Right kidney (tissue), 9 donors: ENCODE measurements at places on chromosomes 3 and 15.

- no peak for DNase-seq
These were observed 949 bp upstream of the RFC4 start for GRCh38 chr3:186807231-186807630.

GRCh38 chr3:108295421-108296175, 750 bp upstream of the HHLA2 start:
- DNase-seq, result no peak

DNA sequence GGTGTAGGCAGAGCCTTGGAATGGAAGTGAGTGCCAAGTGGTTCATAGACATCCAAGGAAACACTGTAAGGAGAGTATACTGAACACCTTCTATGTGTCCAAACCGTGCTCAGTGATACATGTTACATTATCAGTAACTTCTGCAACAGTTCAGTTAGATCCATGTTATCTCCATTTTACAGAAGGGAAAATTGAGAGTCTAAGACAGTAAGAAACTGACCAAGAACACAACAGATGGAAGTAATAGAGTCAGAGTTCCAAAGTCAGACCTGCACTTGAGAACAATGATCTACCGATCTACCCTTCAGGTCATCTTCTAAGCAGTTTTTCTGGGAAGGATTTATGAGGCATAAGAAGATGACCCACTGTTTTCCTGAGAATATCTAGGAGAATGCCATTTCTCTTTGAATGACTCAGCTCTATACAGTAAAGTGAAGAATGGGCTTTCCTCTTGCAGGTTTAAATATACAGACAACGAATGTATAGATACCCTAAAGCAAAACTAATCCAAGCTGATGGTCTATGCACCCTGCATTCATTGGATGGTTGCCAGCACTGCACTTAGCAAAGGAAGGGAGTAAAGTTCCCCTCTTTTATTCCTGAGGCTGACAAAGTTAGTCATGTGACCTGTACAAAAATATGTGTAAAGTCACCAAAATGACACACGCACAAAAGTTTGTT, 604.1 kb upstream of the MDFIC2 start:
- no peak for DNase-seq

- no peak for DNase-seq
These were observed 4.2 kb upstream of the EFCAB12 start for GRCh38 chr3:129432671-129433070.

GRCh38 chr15:26595611-26596010, 177.3 kb downstream of the GABRB3 start:
- no peak for DNase-seq

- DNase-seq, result no peak
These were observed 186.6 kb upstream of the RORA start for GRCh38 chr15:61415617-61416120.

GRCh38 chr15:31020542-31020941, 29.1 kb upstream of the MTMR10 start:
- no peak for DNase-seq

- DNase-seq, result no peak
These were observed 119.6 kb downstream of the UACA start for GRCh38 chr15:70643783-70644125.

DNA sequence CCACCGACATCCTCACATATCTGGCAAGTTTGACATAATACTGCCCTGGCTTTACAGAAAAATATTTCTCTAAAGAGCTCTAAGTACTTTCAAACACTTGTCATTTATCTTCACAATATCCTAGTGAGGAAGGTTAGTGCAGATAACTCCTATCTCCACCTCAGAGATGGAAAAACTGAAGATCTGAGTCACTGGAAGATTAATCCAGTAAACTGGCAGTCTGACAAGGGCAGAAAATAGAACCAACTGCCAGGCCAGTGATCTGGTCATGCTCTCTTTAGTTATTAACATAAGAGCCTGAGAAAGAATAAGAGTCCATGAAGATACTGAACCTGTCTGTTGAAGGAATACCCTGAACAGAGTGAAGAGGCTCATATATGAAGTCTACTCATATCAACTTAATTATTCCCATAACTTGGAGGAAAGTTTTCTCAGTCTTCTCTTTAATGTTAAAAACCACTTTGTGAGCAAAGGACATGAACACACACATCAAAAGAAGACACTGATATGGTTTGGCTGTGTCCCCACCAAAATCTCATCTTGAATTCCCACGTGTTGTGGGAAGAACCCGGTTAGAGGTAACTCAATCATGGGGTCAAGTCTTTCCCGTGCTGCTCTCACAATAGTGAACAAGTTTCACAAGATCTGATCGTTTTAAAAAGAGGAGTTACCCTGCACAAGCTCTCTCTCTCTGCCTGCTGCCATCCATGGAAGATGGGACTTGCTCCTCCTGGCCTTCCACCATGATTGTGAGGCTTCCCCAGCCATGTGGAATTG, 61.4 kb downstream of the GOLIM4 start:
- DNase-seq, result no peak

- DNase-seq, result peak; percentile 32
These were observed 6.4 kb downstream of the THPO start for GRCh38 chr3:184371570-184372018.

DNA sequence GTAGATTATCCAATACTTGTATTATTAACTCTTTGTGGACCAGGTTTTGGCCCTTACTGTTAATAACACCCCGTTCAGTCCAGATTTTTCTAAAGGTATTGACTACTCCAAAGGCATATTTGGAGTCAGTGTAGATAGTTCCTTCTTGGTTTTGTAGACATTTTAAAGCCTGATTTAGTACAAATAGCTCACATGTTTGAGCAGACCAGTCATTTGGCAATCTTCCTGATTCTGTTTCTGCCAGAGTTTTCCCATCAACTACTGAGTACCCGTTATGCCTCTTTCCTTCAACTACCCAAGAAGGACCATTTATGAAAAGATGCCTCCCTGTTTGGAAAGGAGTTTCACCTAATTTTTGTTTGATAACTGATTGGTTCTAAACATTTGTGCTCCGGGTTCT, 82.0 kb downstream of the CHCHD4 start:
- no peak for DNase-seq

DNA sequence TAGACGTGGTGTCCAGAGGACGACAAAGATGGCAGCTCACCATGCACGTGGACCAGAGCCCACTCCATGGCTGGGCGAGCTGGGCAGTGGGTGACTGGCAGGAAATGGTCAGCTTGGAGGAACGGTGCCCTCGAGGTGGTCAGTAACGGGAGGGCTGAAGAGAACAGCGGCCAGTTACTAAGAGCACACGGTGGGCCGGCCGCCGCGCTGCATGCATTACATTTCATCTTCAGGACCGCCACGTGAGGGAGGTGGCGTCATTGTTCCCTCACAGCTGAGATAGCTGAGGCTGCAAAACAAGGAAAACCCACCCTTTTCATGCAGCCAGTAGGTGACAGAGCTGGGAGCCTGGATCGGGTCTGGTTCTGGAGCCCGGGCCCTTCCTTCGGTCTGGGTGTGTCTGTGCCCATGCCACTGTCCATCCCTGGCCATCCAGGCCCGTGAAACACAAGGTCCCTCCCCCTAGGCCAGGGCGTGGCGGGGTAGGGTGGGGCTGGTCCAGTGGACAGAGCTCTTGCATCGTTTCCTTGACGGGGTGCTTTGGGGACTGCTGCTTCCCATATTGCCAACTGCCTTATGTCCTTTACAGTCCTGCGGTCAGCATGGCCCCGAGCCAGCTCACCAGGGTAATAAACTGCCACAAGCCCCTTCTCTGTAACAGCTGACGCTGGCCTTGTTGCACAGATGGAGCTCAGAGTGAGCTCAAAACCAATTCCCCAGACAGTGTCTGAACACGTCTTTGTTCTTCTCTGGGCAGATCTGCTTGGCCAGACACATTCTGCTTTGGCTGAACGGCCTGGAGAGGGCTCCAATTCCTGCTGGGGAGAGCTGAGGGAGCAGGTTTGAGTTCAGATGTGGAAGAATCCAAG, 51.8 kb downstream of the RGMA start:
- no peak for DNase-seq

GRCh38 chr3:134625885-134626741, 24.7 kb downstream of the KY start:
- no peak for DNase-seq

DNA sequence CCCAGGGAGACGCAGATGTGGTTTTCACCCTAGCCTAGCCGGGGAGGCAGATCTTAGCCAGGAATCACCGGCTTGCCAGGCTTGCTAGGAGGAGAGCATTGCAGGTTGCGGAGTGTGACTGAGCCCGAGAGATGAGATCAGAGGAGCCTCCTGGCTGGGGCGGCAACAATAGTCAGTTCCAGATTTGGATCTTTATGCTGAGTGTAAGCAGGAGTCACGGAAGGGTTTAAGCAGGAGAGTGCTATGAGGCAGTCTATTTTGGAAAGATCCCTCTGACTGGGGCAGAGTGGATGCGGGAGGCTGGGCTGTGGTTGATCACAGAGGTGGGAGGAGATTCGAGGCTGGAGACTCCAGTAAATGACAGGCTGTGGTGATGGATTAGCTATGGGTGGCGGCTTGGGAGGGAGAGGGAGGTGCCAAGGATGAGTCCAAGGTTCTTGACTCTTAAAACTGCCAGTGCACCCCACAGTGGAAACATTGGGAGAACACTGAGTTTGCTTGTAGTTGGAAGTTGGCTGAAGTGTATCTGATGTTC, 10.4 kb upstream of the BAHD1 start:
- DNase-seq, result no peak

GRCh38 chr3:129162729-129163579, 2.1 kb upstream of the ISY1 start:
- no peak for DNase-seq

- DNase-seq, result peak; percentile 12
These were observed 1.6 kb upstream of the GOLM2 start for GRCh38 chr15:44286814-44287452.

DNA sequence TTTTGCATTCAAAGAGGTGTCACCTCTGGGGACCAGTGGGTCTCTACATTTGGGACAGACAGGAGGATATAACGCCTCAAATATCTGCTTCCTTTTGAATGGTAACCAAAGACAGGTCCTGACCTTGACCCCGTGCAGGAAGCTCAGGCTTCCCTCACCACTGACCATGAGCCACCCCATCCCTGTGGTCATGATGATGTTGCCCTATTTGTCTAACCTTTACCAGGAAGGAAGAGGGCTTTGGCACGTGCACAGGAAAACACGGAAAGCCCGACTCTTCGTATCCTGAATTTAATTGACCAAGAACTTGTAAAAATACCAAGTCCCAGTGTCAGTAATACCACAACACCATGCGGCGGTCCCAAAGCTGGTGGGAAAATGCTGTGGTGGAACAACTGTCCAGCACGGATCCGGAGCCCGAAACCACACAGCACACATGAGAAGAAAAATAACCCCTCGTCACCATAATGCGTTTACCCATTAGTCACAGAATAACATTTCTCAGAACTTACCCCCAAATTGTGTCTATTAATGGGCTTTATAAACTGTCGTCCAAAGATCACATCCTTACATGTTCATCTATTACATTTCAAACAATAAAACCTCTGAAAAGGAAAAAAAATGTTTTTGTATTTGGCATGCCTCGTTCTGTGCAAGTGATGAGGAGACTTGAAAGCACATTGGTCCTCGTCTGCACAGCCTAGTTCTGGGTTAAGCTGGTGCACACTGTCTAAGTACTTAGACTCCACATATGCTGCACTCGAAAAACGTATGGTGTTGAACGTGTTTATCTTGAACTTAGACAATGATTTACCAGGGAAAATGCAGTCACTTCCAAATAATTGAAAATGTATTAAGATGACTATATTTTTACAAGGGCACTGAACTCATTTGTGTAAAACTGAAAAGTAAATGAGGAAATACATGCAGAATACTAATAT, 118.9 kb upstream of the IGF1R start:
- no peak for DNase-seq

DNA sequence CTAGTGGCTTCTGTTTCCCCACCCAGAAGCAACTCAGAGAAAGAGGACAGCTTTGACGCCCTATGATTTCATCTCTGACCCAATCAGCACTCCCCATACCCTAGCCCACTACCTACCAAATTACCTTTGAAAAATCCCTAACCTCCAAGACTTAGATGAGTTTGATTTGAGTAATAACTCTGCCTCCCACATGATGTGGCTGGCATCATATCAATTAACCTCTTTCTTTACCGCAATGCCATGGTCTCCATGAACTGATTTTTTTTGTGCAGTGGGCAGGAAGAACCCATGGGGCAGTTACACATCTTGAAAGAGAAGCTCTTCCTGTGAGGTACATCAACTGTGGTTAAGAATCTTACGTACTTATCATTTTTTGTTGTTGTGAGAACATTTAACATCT, 25.5 kb upstream of the APOD start:
- DNase-seq, result no peak

GRCh38 chr3:193917158-193917557, 218.8 kb upstream of the HES1 start:
- DNase-seq, result no peak

DNA sequence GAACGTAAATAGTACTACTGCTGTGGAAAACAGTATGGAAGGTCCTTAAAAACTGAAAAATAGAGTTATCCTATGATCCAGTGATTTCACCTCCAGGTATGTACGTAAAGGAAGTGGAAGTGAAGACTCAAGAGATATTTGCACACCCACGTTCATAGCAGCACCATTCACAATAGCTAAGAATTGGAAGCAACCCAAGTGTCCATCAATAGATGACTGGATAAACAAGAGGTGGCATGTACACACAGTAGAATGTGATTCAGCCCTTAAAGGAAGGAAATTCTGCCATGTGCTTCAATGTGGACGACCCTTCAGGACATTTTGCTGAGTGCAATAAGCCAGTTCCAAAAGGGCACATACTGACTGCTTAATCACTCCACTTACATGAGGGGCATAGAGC, 188.3 kb downstream of the APBA2 start:
- no peak for DNase-seq
